CD4-positive, alpha-beta T cell treated with Interleukin-17A for 1 hour (primary cell): ENCODE measurements at places on chromosomes 2 and 18.

- no peak for DNase-seq
Measured at GRCh38 chr2:18630941-18631340, 41.6 kb upstream of the NT5C1B start.

GRCh38 chr2:180122874-180123273, 115.8 kb upstream of the CWC22 start:
- no peak for DNase-seq

DNA sequence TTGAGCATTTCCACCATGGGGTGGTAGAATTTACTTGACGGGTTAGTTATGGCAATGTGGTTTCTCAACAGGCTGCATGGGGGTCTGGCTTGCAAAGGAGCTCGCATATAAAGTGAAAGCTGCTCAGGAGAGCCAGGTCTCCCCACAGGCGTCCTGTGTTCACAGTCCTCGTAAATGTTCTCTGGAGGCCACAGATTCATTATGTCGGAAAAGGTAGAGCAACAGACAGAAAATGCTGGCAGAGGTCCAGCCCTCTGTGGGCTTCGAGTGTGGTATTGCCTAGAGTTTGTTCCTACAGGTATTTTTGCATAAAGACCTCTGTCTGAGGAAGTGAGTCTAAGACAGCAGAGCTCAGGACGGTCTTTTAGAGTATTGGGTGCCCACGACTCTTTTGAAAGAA, 96.4 kb downstream of the CDCA7 start:
- DNase-seq = no peak

DNA sequence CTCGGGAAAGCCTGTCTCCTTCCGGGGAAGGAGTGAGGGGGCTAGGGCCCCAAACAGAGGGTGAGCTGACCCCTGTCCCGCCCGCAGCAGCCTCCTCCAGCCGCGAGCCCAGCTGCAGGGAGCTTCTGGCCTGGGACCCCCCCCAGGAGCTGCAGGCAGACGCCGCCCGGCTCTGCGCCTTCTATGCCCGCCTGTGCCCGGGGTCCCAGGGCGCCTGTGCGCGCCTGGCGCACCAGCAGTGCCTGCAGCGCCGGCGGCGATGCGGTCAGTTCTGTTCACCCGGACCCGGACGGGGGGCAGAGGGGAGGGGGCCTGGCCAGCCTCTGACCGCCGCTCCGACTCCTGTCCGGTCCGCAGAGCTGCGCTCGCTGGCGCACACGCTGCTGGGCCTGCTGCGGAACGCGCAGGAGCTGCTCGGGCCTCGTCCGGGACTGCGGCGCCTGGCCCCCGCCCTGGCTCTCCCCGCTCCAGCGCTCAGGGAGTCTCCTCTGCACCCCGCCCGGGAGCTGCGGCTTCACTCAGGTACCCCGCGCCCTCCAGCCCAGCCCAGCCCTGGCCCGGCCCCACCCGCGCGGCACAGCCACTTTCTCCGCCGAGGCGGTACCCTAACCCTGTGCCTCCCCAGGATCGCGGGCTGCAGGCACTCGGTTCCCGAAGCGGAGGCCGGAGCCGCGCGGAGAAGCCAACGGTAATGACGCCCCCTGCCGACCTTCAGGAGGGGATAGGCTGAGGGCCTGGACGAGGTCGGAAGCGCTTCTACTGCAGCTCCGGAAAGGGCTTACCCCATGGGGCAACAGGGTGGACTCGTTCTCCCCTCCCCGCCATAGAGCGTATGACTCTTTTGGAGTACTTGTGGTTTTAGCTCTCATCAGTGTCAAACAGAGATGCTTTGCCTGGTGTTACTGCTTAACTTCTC, 2.0 kb upstream of the CHRND start:
- DNase-seq = peak; percentile 15

DNA sequence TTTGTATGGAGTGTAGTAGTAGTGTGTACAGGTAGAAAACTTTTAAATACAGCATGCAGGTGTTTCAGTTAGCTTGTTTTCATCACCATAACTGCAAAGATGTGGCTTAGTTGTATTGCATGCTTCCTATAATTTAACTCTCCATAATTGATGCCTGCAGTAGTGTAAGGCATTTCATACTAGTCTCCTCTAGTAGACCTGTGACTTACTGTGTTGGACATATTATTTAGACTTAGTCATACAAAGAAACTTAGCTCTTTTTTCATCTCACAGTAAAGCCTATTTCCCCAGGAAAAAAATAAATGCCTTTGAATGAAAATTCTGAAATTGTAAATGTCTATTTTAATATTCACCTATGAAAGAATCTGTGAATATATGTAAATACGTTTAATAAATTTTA, 52.8 kb upstream of the TWSG1 start:
- no peak for DNase-seq

GRCh38 chr18:28124131-28125029, 52.5 kb downstream of the CDH2 start:
- no peak for DNase-seq
